ENCODE measurements at places on chromosomes 3 and 15. TPM values are rescaled to one million over a fixed set of nuclear protein-coding genes. Genes with fewer than 3 reads are reported as not detected.

- DNase-seq: no peak
These were observed 463.2 kb upstream of the ROBO1 start for GRCh38 chr3:80230962-80231361.

- peak; percentile 33 for DNase-seq
These were observed 41.8 kb upstream of the ST6GAL1 start for GRCh38 chr3:186888569-186888968.

DNA sequence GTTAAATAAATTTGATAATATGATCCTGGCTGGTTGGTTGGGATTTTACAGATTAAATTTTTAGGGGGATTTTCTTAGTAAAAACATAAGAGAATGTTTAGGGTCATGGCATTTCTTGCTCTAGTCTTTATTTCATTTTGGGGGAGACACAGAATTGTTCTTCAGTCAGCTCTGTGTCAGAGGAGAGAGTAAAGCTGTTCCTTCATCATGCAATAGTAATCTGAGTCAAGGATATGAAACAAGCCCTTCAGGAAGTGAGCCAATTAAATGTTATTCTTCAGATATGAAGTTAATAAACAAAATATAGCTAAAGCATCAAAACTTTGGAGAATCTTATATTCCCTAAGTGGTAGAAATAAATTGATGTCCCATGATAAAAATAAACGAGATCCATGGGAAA lies 22.9 kb upstream of the SLC4A7 start:
- DNase-seq: no peak

GRCh38 chr3:112794622-112795172 lies 52.0 kb downstream of the CD200R1L start:
- no peak for DNase-seq

GRCh38 chr3:33901862-33902563 lies 103.6 kb downstream of the PDCD6IP start:
- DNase-seq: no peak

- DNase-seq: no peak
These were observed 31.8 kb downstream of the MGA start for GRCh38 chr15:41692049-41692448.

CPN2 gene
- polyA plus RNA-seq: 0.51 TPM

- DNase-seq: no peak
These were observed 200.0 kb downstream of the ZNF385D start for GRCh38 chr3:21551019-21551418.

DNA sequence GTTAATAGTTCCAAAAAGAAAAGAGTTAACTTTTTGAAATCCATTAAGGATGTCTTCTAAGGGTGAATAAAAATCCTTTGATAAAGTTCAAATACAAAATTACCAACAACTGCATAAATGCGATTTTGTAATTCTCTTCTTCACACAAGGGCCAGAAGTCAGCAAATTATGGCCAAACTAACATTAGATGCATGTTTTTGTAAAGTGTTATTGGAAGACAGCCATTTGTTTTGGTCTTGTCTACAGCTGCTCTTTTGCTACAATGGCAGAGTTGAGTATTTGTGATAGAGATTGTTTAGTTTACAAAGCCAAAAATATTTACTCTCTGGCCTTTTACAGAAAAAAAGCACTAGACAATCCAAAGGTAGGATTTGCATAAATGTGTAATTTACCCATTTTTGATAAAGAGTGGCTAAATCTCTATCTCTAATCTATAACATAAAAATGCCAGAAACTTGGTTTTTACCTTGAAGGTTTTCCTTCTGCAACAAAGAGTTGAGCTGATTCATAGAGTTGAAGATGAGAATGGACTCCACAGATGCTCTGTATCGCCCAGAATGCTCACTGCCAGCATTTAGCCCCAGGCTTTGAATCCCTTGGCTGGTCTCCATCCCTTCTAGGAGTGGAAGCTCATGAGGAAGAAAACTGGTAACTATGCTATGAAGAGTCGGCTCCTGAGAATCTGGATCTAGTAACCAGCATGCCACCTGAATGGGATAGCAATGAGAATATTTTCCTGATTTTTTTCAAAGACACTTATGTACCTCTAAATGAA lies 64.5 kb downstream of the POLQ start:
- DNase-seq: no peak

Data from heart right ventricle (tissue), 16 donors.